ENCODE measurements at places on chromosomes 12 and 14. TPM values are rescaled to one million over a fixed set of nuclear protein-coding genes. Genes with fewer than 3 reads are reported as not detected.

DNA sequence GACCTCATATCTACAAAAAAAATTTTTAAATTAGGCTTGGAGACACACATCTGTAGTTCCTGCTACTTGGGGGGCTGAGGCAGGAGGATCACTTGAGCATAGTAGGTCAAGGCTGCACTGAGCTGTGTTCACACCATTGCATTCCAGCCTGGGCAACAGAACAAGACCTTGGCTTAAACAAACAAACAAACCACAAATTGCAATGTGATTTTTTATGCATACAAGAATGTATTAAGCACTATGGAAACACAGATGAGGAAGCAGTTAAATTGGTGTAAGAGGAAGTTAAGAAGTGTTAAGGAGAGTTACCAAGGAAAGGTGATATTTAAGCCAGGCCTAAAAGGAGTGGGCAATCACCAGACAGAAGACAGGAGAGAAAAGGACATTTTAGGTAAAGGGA lies 83.6 kb upstream of the HECTD1 start:
- no peak for DNase-seq

- DNase-seq, result no peak
Observed at GRCh38 chr12:12510141-12510540, 52.5 kb downstream of the DUSP16 start.

GRCh38 chr14:51657762-51658161 lies 6.1 kb downstream of the FRMD6 start:
- no peak for DNase-seq

DNA sequence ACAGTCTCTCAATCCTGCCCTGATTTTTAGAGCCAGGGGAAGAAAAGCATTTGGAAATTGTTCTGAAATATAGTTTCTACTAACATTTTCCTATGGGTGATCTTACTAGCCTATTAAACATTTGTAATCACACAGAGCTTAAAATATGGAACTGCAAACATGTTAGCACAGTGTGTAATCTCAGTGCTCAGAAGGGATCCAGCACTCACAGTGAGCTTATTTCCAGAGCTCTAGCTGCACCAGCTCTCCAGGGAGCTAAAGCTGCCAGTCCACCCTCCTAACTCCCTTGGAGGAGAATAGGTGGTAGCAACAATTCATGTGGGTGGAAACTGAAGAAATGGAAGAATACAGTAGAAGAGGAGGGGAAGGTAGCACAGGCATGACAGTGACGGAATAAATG lies 64.9 kb upstream of the SYT1 start:
- DNase-seq, result no peak

The C14orf132 gene
- polyA plus RNA-seq, result 0.45 TPM

Measured in small intestine (tissue), 16 donors.